ENCODE measurements at places on chromosomes 13 and 19. TPM values are rescaled to one million over a fixed set of nuclear protein-coding genes. Genes with fewer than 3 reads are reported as not detected.

LILRB1 gene
- total RNA-seq, result not detected

F10 gene
- not detected for total RNA-seq

PGLYRP1 gene
- total RNA-seq, result not detected

GRIN2D gene
- total RNA-seq, result 0.98 TPM

ZNF135 gene
- total RNA-seq, result 2.1 TPM

ZNF221 gene
- total RNA-seq, result 5.9 TPM

PCDH8 gene
- not detected for total RNA-seq

PSG11 gene
- total RNA-seq, result not detected

EPSTI1 gene
- total RNA-seq, result 2.3 TPM

A1BG gene
- total RNA-seq, result 0.33 TPM

POU4F1 gene
- 0.98 TPM for total RNA-seq

SYCN gene
- not detected for total RNA-seq

TEX26 gene
- total RNA-seq, result not detected

CALR3 gene
- not detected for total RNA-seq

IZUMO2 gene
- total RNA-seq, result not detected

F2RL3 gene
- 4.9 TPM for total RNA-seq

ZNF155 gene
- total RNA-seq, result 6.9 TPM

LENG9 gene
- total RNA-seq, result 5.6 TPM

ZNF729 gene
- not detected for total RNA-seq

CNFN gene
- 0.65 TPM for total RNA-seq

MEIOSIN gene
- total RNA-seq, result not detected

WDR88 gene
- not detected for total RNA-seq

ZNF541 gene
- 0.19 TPM for total RNA-seq

ATP4B gene
- not detected for total RNA-seq

ADGRL1 gene
- total RNA-seq, result 8.5 TPM

KIR3DL2 gene
- not detected for total RNA-seq

CEACAM20 gene
- total RNA-seq, result 0.33 TPM

LCP1 gene
- 0.10 TPM for total RNA-seq

SIGLEC8 gene
- not detected for total RNA-seq

SLC10A2 gene
- not detected for total RNA-seq

NTF4 gene
- total RNA-seq, result not detected

RASAL3 gene
- total RNA-seq, result 38.5 TPM

ZSCAN4 gene
- 0.10 TPM for total RNA-seq

MYH14 gene
- not detected for total RNA-seq

NAPSA gene
- total RNA-seq, result under 0.01 TPM

CKM gene
- total RNA-seq, result not detected

OR7A5 gene
- total RNA-seq, result not detected

NPAS1 gene
- 0.29 TPM for total RNA-seq

F7 gene
- not detected for total RNA-seq

C13orf42 gene
- not detected for total RNA-seq

ZNF614 gene
- total RNA-seq, result 10.1 TPM

SUPT5H gene
- total RNA-seq, result 85.1 TPM

PABPC3 gene
- total RNA-seq, result 0.10 TPM

RAB4B gene
- total RNA-seq, result 14.6 TPM

IL27RA gene
- 4.1 TPM for total RNA-seq

CEACAM1 gene
- 6.2 TPM for total RNA-seq

ADGRE3 gene
- total RNA-seq, result not detected

MOB3A gene
- 45.1 TPM for total RNA-seq

CEACAM6 gene
- total RNA-seq, result not detected

TPGS1 gene
- 56.8 TPM for total RNA-seq

ZNF66 gene
- total RNA-seq, result 4.6 TPM

PDE4C gene
- total RNA-seq, result 0.33 TPM

MARCHF2 gene
- 207 TPM for total RNA-seq

KLHL1 gene
- not detected for total RNA-seq

FARP1 gene
- total RNA-seq, result 25.1 TPM

DIAPH3 gene
- total RNA-seq, result 19.9 TPM

ZNF536 gene
- not detected for total RNA-seq

PEPD gene
- 73.5 TPM for total RNA-seq

UBE2L5 gene
- total RNA-seq, result not detected

Measured in vein endothelial cell (primary cell).